ENCODE measurements at places on chromosomes 5 and 9.

GRCh38 chr9:115883467-115884329 lies 269.9 kb upstream of the PAPPA start:
- DNase-seq, result peak; percentile 59

- no peak for DNase-seq
Observed at GRCh38 chr5:52743970-52744369, 43.7 kb upstream of the ITGA1 start.

DNA sequence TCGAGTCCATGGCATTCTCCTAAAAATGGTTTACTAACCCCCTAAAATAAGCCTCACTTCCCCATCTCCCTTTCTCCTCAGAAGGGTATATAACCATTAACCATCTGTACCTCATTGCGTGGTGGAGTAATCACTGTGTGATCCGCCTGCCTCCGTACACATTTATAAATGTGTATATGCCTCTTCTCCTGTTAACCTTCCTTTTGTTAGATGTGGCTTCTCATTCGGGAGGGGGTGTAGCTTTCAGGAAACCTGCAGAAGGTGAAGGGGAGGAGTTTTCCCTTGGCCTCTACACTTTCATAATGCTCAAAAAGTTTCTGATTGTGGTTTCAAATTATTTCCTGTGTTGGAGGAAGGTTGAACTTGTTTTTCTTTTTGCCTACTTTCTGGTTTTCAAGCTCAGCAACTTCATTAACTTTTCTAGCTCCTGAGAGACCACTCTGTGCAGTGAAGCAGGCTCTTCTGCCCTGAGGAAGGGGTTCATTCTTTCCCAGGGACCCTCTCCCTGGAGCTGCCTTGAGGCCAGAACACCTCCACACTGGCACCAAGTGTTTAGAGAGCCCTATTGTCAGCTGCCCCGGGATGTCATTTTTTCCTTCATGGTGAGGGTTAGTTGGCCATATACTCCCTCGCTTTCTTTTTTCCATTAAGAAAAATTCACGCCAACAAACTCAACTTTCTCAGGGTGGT lies 46.9 kb downstream of the RASGRF2 start:
- no peak for DNase-seq

DNA sequence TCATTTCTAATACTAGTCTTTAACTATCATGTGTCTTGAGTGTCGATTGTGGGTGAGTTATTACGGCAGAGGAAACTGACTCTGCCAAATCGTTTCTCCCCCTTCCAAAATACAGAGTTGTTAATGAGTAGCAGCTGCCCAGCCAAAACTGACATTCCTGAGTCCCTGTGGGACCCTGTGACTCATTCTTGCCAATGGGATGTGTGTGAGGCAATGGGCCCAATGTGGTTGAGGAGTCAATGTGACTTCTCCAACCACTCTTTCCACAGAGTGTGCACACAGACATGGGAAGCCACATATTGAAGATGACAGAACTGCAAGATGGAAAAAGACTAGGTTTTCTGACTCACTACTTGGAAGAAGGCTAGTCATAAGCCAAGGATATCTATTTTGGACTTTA lies 434.7 kb downstream of the DTWD2 start:
- peak; percentile 57 for DNase-seq

GRCh38 chr9:79884546-79884945 lies 312.8 kb downstream of the TLE4 start:
- DNase-seq, result no peak

GRCh38 chr9:129568560-129569501 lies 52.1 kb downstream of the C9orf50 start:
- peak; percentile 61 for DNase-seq

Data from urothelium cell line (cell line).